Stimulated activated CD8-positive, alpha-beta memory T cell treated with anti-CD3 and anti-CD28 coated beads, Interleukin-2, amount 100 ng/mL, for 1 hour (primary cell): ENCODE measurements at places on chromosomes 1 and 21.

DNA sequence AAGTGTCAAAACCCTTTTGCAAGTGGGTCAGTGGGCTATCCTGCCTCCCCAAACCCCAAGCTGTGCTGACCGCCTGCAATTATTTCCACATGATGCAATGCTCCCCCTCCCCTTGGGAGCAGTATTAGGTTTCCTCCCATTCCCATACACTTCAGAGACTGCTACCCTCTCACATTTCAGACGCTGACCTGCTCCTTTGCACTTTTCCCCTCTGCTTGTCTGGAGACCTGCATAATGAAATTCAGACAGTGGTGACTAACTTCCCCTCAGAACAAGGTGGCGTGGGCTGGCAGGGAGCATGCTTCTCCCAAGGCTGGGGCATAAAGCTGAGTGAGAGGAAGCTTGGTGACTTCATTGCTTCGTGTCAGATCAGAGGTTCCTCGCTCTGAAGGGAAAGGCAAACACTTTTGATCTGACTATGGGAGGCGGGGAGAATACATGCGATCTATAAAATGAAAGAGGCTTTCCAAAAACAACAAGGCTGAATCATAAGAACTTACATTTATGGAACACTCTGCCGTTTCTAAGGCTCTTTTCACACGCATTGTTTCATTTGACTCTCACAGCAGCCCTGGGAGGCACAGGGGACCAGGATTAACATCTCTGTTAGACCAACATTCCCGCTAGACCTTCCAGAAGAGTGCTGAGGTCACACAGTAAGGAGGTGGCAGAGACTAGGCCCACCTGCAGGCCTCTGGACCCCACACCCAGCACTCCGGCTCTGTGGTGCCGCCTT lies 27.5 kb upstream of the ROR1 start:
- DNase-seq: no peak

GRCh38 chr1:1122981-1123480 lies 7.1 kb upstream of the C1orf159 start:
- no peak for DNase-seq

- DNase-seq: no peak
These were observed 42.0 kb upstream of the ADAMTS1 start for GRCh38 chr21:26887251-26887650.

DNA sequence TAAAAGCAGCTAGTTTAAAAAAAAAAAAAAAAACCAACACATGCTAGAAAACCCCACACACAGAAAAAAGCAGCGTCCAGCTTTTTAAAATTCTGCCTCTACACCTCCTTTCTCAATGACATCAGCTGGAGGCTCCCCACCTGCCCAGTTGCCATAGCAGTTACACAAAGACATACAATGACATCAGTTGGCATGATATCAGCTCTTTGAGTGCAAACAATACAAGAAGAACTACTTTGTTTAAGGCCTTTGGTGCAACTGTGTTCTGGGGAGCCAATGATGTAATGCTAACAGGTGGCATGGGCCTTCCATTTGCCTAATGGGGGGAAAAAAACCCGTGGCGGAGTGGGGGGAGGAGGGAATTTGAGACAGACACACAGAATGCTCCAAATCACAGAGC lies 32.9 kb downstream of the DUSP10 start:
- peak; percentile 15 for DNase-seq

DNA sequence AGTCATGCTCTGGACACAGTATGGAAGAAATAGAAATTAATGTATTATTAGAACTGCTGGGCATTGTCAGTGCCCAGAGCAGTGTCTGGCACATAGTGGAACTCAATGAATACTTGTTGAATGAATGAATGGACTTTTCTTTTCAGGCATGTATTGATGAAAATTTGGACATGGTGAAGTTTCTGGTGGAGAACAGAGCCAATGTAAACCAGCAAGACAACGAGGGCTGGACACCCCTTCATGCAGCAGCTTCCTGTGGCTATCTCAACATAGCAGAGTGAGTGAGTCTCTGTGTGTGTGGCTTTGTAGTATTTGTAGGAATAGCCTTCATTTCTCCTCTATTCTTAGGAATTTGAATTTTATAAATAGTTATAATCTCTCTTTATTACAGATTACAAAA lies 68.1 kb downstream of the PPP1R12B start:
- DNase-seq: no peak

DNA sequence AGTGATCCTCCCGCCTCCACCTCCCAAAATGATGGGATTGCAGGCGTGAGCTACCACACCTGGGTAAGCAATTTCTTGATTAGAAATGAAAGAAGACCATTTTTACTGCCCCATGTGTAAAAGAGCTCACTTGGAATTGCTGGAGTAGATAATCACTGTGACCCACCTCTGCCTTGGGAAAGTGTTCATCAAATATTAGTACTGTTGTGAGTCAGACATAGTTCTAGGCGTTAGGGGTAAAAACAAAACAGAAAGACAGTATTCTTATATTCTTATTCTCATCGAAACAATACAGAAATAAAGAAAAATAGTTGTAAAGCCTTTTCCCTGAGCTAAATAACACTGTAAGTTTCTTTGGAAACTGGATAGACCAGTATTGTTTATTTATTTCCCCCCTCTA lies 36.2 kb downstream of the CELF3 start:
- DNase-seq: no peak

- no peak for DNase-seq
These were observed 258.3 kb upstream of the SGIP1 start for GRCh38 chr1:66275601-66276023.

DNA sequence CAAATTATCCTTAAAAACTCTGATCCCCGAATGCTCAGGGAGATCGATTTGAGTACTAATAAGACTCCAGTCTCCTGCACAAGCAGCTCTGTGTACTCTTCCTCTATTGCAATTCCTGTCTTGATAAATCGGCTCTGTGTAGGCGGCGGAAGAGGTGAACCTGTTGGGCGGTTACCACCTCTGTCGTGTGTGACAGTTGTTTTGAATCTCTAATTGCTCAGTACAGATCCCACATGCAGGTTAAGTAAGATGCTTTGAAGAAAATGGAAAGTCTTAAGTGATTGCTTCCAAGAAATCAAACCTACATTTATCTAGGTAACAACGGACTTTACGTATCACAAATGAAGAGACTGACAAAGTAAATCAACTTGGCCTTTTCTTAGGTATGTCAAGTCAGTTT lies 35.5 kb downstream of the COA6 start:
- DNase-seq: no peak

DNA sequence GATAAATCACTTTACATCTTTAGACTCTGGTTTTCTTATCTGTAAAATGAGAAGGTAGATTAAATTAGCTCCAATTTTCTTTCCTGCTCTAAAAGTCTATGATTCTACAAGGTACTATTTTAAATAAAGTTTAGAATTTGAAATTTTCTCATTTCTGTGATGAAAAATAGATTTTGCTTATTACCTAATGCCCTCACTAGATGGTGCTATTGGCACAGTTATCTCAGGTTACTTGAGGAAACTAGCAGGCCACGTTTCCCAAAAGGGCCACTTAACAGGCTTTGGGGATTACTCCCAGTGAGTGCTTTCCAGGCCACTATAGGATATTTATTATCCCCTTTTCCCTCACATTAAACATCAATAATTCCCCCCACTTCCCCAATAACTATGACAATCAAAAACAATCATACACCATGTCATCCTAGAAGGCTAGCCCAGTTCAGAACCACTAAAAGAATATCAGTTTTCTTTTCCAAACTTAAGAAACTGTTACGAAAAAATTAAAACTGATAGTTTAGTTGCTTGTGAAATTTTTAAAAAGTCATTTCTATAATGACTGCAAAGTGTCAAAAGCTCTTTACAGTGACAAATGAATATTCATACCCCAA lies 30.6 kb downstream of the OMA1 start:
- DNase-seq: no peak

DNA sequence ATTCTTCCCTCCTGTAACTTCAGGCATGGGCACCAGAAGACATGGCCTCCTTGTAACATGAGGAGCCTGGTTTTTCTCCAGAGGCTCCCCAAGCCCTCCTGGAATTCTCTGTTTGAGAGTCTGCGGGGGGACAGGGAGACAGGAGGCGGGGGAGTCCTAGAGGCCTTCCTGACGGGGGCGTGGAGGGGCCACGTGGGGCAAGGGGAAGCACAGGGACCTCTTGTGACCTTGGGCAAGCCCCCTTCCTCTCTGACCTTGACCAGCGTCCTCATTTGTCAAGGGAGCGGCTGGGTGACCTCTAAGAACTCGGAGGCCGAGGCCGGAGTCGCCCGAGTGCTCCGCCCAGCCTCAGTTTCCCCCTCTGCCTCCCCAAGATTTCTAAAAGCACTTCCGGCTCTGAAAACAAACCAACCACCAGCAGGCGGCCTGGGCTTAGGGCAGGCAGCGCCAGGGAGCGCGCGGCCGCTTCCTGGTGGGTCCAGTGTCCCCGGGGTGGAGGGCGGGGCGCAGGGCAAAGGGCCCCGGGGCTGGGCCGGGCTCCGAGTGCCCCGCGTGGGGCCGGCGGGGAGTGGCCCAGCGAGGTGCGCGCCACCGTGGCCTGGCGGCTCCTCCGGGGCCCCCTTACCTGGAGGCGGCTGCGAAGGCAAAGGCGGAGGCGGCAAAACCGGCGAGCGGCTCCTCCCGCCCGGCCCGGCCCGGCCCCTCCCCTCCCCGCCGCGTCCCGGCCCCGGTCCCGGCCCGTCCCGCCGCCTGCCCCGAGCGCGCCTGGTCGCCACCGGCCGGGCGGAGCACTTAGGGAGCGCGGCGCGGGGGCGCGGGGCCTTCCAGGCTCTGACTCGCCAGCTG lies at the start of gene TMCO4:
Gene TMCO4 (minus strand): TSS at position 687 of the 846 bp plus-strand sequence. CDS start 19,158 bp downstream, outside the sequence.
- DNase-seq: peak; percentile 5

GRCh38 chr1:44803062-44803311 lies 2.8 kb downstream of the PLK3 start:
- DNase-seq: no peak

GRCh38 chr21:39385299-39386145 lies 36.6 kb upstream of the HMGN1 start:
- peak; percentile 23 for DNase-seq

DNA sequence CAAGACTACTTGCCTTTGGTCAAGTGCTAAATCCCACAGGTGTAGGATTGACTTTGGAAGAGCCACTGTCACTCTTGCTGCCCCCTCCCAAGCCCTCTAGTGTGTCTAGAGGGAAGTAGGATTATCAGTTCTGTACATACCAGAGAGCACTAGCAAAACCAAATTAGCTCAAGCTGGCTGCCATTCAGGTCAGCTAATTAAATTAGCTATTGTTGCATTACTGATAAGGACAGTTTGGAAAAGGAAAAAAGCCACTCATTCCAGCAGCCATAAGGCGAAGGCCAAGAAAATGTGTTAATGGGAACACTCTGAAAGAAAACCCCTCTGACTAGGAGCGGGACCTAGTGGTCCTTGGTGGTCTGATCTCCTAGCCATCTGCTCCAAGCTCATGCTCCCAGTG lies 321.7 kb downstream of the PBX1 start:
- no peak for DNase-seq

GRCh38 chr1:245156736-245157505 lies 2.1 kb downstream of the KIF26B start:
- no peak for DNase-seq

- DNase-seq: no peak
These were observed 93.0 kb downstream of the CLIC6 start for GRCh38 chr21:34761758-34762330.

GRCh38 chr1:39331647-39332046 lies 127.2 kb downstream of the MACF1 start:
- no peak for DNase-seq

- no peak for DNase-seq
These were observed 57.7 kb upstream of the LRP8 start for GRCh38 chr1:53385276-53386225.

GRCh38 chr1:175673371-175674150 lies 69.8 kb downstream of the TNR start:
- no peak for DNase-seq

- no peak for DNase-seq
These were observed 45.6 kb downstream of the SUCO start for GRCh38 chr1:172578586-172578985.

- no peak for DNase-seq
These were observed 27.2 kb downstream of the MYOG start for GRCh38 chr1:203058676-203058935.

DNA sequence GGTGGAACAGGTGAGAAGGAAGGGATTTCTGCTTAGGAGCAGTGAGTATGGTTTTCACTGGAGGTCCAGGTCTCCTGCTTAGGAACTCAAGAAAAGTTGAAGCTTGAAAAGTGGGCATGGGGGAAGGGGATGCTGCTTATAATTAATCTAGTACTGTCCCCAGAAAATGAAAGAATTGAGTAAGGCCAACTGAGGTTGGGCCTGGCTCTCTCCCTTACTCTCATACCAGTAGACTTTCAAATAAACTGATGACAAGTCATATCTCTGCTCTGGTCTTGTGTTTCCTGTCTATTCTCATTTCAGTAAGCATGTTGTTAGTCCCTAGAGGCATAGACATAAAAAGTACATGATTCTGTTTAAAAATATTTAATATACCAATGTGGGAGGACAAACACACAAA lies 26.4 kb downstream of the CD48 start:
- no peak for DNase-seq

DNA sequence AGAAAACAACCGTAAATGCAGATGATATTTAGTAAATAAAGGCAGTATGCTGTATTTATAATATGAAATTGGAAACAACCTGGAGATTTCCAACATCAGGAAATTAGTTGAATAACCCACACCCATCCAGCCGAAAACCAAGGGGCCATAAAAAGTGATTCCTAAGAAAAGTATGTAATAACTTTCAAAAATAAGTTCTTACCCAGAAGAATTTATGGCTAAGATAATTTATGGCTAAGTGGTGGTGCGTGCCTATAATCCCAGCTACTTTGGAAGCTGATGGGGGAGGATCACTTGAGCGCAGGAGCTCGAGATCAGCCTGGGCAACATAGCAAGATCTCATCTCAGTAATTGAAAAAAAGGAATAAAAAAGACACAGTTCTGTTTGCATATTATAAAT lies 43.2 kb downstream of the TMCO4 start:
- no peak for DNase-seq

DNA sequence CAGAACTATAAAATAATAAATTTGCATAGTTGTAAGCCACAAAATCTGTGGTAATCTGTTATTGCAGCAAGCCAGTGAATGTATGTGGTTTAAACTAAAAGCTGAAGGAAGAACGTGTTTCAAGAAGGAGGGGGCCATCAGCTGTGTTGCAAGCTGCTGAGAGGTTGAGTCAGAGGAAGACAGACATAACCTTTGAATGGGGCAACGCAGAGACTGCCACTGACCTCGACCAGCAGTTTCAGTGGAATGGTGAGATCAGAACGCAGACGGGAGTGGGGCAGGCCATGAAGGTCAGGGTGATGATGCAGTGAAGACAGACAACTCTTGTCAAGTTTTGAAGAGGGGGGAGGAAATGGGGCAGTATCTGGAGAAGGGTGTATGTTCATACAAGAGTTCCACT lies 23.2 kb upstream of the QSOX1 start:
- DNase-seq: no peak

- DNase-seq: no peak
These were observed 95.3 kb downstream of the MTR start for GRCh38 chr1:236890152-236891056.

DNA sequence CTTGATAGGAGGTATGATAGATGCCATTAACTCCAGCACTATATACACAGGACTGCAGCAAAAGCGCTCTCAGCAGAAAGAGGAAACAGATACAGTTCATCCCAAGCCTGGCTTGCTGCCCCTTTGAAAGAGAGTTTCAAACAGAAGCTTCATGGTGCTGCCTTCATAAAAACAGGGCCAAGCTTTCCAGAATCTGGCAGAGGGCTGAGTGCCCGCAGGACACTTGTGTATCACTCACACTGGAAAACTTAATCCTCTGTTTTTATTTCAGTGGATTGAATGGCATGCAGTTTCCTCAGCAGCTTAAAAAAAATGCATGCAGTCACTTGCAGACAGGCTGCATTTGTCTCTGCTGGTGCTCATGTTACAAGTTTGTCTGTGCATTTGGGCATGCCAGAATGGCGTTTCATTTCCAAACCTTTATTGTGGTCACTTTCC lies 40.4 kb downstream of the KCNJ15 start:
- DNase-seq: no peak

GRCh38 chr21:45418301-45419071 lies 13.5 kb downstream of the COL18A1 start:
- DNase-seq: no peak
